NCI-H187 (cell line): ENCODE measurements at places on chromosomes 1 and 21.

- DNase-seq, result no peak
Observed at GRCh38 chr1:108767115-108767514, 20.6 kb downstream of the STXBP3 start.

GRCh38 chr1:85374160-85374559 is 90.8 kb downstream of the DDAH1 start:
- DNase-seq, result no peak

DNA sequence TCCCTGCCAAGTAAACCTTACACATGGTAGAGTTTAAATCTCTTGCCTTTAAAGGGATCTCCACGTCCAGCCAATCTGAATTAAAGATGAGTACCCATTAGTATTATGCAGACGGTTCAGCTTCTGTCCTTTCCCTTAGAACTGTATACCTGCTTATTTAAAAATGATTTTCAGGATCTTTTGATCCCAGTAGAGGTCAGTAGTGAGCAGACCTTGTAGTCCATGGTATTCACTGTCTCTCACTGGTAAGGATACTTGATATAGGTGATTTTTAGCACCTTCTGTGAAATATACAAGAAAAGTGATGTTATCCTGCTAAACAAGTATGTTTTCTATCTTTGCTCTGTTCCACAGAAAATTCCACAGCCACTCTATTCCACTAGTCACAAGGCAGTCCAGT is 1211.6 kb upstream of the ADGRL4 start:
- no peak for DNase-seq

GRCh38 chr1:187338762-187339412 is 510.1 kb downstream of the PLA2G4A start:
- DNase-seq, result no peak

DNA sequence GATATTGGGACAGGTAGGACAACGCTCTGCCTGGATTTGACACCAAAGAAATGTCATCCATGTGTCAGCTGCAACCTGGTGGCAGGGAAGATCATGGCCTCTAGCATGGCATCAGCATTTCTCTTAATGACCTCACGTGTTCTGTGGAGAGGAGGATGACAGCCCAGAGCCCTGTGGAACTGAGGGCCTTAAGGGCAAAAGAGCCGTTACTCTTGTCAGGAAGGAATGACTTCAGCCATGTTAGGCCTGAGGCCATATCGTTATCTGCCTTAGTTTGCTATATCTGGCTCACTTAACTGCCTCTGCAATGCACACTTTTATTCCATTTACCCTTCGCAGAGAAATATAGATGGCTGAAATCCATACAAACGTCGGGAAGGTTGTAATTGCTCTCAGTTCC is 83.2 kb upstream of the PBX1 start:
- DNase-seq, result no peak

DNA sequence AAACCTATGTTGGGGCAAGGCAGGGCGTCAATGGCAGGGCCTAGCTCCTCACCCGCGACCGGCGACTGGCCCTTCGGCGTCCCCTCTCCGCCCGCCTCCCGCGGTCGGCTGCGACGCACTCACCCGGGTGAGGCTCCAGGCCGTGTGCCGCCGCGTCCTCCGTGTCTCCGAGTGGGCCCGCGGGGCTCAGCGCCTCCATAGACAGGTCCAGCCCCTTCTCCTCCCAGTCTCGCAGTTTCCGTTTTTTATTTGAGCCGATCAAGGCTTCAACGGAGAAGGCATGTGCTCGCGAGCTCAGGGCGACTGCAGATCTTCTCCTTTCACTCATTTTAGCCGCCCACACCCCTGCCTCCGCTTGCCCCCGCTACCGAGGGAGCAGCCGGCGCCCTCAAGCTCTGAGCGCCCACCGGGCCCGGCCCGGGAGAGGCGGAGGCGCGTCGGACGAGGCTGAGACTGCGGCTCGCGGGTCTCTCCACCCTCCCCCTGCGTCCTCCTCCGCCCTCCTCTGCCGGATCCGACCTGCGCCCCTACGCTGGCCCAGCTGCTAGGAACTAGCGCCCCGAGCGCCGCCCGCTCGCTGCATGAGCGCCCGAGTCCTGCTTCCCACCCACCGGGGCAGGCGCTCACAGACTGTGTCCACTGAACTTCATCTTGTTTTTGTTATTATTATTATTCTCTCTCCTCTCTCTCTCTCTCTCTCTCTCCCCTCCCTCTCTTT is 516 bp downstream of the TBX15 start:
- DNase-seq, result no peak
